Mesenteric fat pad (tissue), 1 donor: ENCODE measurements at places on chromosomes 11 and 22. TPM values are rescaled to one million over a fixed set of nuclear protein-coding genes. Genes with fewer than 3 reads are reported as not detected.

KRTAP5-1 gene
- not detected for total RNA-seq

ESAM gene
- total RNA-seq = 84.0 TPM

PATE4 gene
- not detected for total RNA-seq

SYT12 gene
- total RNA-seq = 3.1 TPM

OR2D2 gene
- total RNA-seq = not detected

SULT4A1 gene
- 1.7 TPM for total RNA-seq
